Muscle of leg (tissue), 16 donors: ENCODE measurements at places on chromosomes 1 and 21. TPM values are rescaled to one million over a fixed set of nuclear protein-coding genes. Genes with fewer than 3 reads are reported as not detected.

DNA sequence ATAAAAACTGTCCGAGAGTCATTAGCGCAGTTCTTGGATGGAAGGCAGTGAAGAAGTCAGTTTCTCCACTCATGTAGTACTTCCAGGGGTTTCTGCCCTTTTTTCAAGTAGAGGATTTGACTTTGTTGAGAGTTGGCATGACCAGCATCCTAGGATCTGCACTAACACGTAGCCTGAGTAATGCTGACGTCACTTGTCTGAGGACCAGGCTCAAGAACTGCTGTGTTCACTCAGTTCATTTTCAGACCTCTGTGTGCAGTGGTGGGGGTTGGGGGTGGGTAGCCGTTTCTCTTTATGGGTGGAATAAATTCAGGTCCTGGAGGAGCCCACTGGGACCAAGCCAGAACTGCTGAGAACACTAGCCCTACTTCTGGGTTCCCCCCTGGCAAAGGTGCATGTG, 53.3 kb downstream of the MRPS6 start:
- no peak overlapping the region for H3K27ac ChIP-seq
- no peak for DNase-seq
- no peaks in the 10 kb centered on the region for H3K27me3 ChIP-seq
- H3K36me3 ChIP-seq = peaks cover 16% of the 10 kb centered on the region
- no peak overlapping the region for H3K4me3 ChIP-seq

Gene EPHX1
- polyA plus RNA-seq = 40.6 TPM

GRCh38 chr1:31181515-31182343, 58.0 kb downstream of the NKAIN1 start:
- DNase-seq = peak; percentile 89
- H3K27ac ChIP-seq = peak overlapping the region; percentile 72
- H3K4me3 ChIP-seq = peak overlapping the region; percentile 31
- no peaks in the 10 kb centered on the region for H3K36me3 ChIP-seq

GRCh38 chr1:205330150-205330549, 8.6 kb upstream of the NUAK2 start:
- H3K4me3 ChIP-seq = no peak overlapping the region
- H3K4me1 ChIP-seq = peaks cover 10% of the 10 kb centered on the region
- no peak overlapping the region for H3K27ac ChIP-seq
- peaks cover 28% of the 10 kb centered on the region for H3K27me3 ChIP-seq
- H3K36me3 ChIP-seq = no peaks in the 10 kb centered on the region

- H3K4me3 ChIP-seq = peak within 1 kb of the TSS; percentile 37
- peak; percentile 97 for DNase-seq
- peaks cover 4% of the 10 kb centered on the region for H3K27me3 ChIP-seq
- H3K27ac ChIP-seq = peak within 1 kb of the TSS; percentile 92
- H3K36me3 ChIP-seq = peaks cover 15% of the 10 kb centered on the region
- H3K4me1 ChIP-seq = peaks cover 24% of the 10 kb centered on the region
These were observed at the start of gene FMOD for GRCh38 chr1:203351037-203351625. Gene FMOD (minus strand): TSS chr1:203351122. CDS start chr1:203348270, 2,852 bp downstream.

DNA sequence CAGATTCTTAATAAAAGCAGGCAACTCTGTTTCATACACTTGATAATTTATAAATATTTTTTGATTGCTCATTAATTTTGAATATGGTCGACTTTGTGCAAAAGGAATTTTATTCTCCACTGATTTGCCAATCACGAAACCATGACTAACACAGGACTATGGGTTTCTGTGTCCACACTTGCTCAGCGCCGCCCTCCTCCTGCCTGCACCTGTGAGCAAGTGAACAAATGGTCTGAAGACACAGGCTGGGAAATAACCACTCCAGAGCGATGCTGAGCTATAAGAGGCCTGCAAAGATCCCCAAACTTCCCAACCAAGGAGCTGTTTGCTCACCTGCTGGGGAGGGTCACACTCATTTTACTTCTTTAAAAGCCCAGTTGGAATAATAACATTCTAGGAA, 19.6 kb downstream of the ABCB10 start:
- H3K27ac ChIP-seq = no peak overlapping the region
- H3K4me1 ChIP-seq = no peaks in the 10 kb centered on the region
- H3K36me3 ChIP-seq = peaks cover 43% of the 10 kb centered on the region
- H3K27me3 ChIP-seq = no peaks in the 10 kb centered on the region
- DNase-seq = no peak

- H3K27ac ChIP-seq = no peak overlapping the region
- H3K27me3 ChIP-seq = peaks cover 11% of the 10 kb centered on the region
- no peak overlapping the region for H3K4me3 ChIP-seq
- no peaks in the 10 kb centered on the region for H3K36me3 ChIP-seq
- no peak for DNase-seq
These were observed 8.8 kb downstream of the FCRLB start for GRCh38 chr1:161730050-161730564.

Gene PRDX6
- polyA plus RNA-seq = 642 TPM

DNA sequence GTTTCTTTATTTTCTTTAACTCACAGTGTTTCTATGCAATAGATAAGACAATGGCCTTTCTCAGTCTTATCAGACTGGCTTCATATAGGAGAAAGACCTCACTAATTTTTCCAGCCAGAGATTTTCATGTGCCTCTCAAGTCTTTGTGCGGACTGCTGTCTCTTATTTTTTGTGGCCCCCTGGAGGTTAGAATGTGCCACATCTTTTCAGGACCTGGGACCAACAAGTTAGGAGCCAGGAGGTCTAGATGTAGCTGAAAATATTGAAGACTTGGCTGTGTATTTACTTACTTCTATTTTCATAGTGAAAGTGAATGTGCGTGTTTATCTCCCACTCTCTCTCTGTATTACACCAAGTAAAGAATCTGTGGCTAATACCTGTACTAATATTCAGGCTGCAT, 42.1 kb upstream of the CFHR3 start:
- no peak overlapping the region for H3K4me3 ChIP-seq
- DNase-seq = no peak
- no peak overlapping the region for H3K27ac ChIP-seq
- H3K4me1 ChIP-seq = no peaks in the 10 kb centered on the region

Gene SPRR2A
- polyA plus RNA-seq = not detected

Gene EPHA2
- polyA plus RNA-seq = 4.8 TPM

GRCh38 chr1:7585216-7585907, 185.7 kb upstream of the VAMP3 start:
- H3K27me3 ChIP-seq = peaks cover 2% of the 10 kb centered on the region
- DNase-seq = no peak
- H3K4me1 ChIP-seq = peaks cover 4% of the 10 kb centered on the region
- no peak overlapping the region for H3K4me3 ChIP-seq
- H3K36me3 ChIP-seq = no peaks in the 10 kb centered on the region

Gene TTC39A
- polyA plus RNA-seq = 1.3 TPM

- H3K27ac ChIP-seq = no peak overlapping the region
- no peak for DNase-seq
- no peaks in the 10 kb centered on the region for H3K4me1 ChIP-seq
- no peak overlapping the region for H3K4me3 ChIP-seq
- no peaks in the 10 kb centered on the region for H3K36me3 ChIP-seq
- H3K27me3 ChIP-seq = no peaks in the 10 kb centered on the region
These were observed 566.8 kb upstream of the B3GALT2 start for GRCh38 chr1:193753038-193753756.

DNA sequence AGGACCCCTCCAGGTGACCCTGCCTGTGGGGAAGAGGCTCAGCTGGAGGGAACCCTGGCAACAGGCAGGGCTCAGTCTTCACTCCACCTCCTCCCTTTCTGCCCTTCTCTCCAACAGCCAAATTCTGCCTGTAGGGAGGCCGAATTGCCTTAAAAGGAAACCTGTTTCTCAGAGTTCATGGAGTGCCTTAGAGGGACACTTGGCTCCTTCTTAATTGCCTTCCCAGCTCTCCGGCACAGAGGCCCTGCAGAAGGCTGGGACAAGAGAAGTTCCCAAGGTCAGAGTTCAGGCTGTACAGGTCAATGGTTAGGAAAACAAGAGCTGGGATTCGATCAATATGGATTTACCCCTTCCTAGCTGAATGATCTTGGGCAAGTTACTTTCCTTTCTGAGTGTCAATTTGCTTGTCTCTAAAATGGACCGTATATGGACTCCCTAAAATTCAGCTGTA, 6.2 kb downstream of the CSRP1 start:
- H3K27me3 ChIP-seq = no peaks in the 10 kb centered on the region
- peak; percentile 70 for DNase-seq
- peaks cover 54% of the 10 kb centered on the region for H3K4me1 ChIP-seq
- H3K36me3 ChIP-seq = peaks cover 4% of the 10 kb centered on the region
- peak overlapping the region; percentile 29 for H3K27ac ChIP-seq

GRCh38 chr1:226617109-226617508, 68.5 kb downstream of the STUM start:
- H3K4me3 ChIP-seq = no peak overlapping the region
- H3K27ac ChIP-seq = no peak overlapping the region
- no peaks in the 10 kb centered on the region for H3K4me1 ChIP-seq
- H3K27me3 ChIP-seq = no peaks in the 10 kb centered on the region

Gene UMODL1
- polyA plus RNA-seq = not detected

DNA sequence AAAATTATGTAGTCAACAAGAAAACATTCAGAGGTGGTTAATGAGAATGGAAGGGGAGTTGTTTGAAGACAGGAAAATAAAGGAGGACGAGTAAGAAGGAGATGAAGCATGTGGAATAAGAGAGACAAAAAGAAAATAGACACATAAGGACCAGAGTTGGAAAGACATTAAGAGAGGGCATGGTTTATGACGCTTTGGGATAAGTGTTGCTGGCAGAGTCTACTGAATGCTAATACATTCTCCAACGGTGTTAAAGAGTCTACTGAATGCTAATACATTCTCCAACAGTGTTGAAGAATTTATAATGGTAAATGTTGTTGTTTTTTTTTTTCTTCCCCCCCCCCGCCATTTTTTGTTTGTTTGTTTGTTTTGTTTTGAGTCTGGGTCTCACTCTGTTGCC, 13.1 kb downstream of the PRKAA2 start:
- H3K4me3 ChIP-seq = no peak overlapping the region
- no peak for DNase-seq
- no peaks in the 10 kb centered on the region for H3K36me3 ChIP-seq
- no peak overlapping the region for H3K27ac ChIP-seq
- no peaks in the 10 kb centered on the region for H3K27me3 ChIP-seq

Gene RORC
- polyA plus RNA-seq = 8.8 TPM

DNA sequence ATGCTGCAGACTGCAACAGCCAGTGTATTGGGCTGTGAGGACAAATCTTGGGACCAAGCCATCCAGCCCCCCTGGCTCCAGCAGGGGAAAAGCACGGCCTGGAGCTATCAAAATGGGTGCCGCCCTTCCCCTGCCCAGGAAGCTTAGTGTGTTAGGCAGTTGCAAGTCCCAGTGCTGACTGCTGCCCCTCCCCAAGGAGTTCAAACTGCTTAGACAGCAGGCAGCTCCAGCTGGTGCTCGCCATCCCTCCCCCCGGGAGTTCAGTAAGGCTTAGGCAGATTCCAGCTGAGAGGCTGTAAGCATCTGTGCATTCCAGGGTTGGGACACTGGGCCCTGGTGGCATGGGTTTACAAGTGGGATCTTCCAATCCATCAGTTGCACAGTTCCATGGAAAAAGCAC, 579.6 kb upstream of the NR5A2 start:
- no peaks in the 10 kb centered on the region for H3K36me3 ChIP-seq
- H3K4me1 ChIP-seq = no peaks in the 10 kb centered on the region
- H3K27me3 ChIP-seq = no peaks in the 10 kb centered on the region
- DNase-seq = peak; percentile 11
- H3K27ac ChIP-seq = no peak overlapping the region
- H3K4me3 ChIP-seq = no peak overlapping the region

GRCh38 chr1:18100491-18101063, 7.0 kb upstream of the IGSF21 start:
- no peaks in the 10 kb centered on the region for H3K4me1 ChIP-seq
- H3K27me3 ChIP-seq = peaks cover 37% of the 10 kb centered on the region
- H3K4me3 ChIP-seq = no peak overlapping the region
- H3K27ac ChIP-seq = no peak overlapping the region
- peak; percentile 77 for DNase-seq

- no peaks in the 10 kb centered on the region for H3K36me3 ChIP-seq
- no peak for DNase-seq
- H3K4me1 ChIP-seq = no peaks in the 10 kb centered on the region
- no peak overlapping the region for H3K27ac ChIP-seq
- H3K27me3 ChIP-seq = no peaks in the 10 kb centered on the region
These were observed 443.4 kb upstream of the PRMT6 start for GRCh38 chr1:106613068-106613467.
